Eye (tissue), 1 donor: ENCODE measurements at places on chromosomes 6 and 20.
A peak's percentile ranks its signal among the peaks of the same experiment; 100 is the strongest.

DNA sequence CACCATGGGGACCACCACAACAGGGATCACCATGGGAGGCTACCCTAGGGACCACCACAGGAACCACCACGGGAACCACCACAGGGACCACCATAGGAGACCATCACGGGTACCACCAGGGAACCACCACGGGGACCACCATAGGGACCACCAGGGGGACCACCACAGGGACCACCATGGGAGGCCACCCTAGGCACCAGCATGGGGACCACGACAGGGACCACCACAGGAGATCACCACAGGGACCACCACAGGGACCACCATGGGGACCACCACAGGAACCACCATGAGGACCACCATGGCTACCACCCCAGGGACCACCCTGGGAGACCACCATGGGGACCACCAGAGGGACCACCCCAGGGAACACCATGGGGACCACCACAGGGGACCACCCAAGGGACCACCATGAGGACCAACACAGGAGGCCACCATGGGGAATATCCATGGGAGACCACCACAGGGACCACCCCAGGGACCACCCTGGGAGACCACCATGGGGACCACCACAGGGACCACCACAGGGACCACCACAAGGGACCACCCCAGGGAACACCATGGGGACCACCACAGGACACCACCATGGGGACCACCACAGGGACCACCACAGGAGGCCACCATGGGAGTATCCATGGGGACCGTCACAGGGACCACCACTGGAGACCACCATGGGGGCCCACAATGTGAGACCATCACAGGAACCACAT lies 67.6 kb upstream of the MPC1 start:
- DNase-seq, result no peak

DNA sequence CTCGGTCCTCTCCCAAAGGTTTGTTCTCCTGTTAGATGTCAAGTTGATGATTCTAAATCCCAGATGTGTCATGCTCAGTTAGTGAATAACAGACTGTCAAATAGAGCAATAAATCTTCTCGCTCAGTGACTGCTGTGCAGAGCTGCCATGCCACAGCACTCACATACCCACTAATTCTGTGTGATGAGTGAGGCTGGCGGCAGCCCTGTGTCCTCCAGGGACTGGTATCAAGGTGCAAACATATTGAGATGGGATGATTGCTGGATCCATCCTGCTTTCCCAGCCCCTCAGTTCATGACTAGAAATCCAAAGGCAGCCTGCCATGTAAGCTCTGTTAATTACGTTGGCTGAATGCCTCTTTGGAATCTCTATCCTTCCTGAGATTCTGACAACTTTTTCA lies 103.9 kb downstream of the OLIG3 start:
- peak; percentile 71 for DNase-seq

- no peak for DNase-seq
These were observed 307.2 kb downstream of the FRK start for GRCh38 chr6:115753446-115753845.

DNA sequence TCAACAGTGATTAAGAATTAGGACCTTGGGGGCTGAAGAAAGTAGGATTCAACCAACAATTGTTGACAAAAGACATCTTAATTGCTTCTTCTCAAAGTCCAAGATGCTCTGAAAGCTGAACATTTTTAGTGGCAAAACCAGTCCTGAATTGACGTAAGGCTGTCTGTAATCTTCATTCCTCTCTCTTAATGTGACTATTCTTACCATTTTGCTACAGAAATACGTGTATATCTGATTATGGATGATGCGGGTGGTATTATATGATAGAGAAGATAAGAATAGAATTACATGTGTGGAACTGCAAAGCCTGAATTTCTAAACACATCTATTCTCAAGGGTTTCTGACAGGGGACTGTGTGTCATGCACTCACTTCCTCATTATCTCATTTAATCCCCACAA lies 130.3 kb upstream of the SASH1 start:
- no peak for DNase-seq

DNA sequence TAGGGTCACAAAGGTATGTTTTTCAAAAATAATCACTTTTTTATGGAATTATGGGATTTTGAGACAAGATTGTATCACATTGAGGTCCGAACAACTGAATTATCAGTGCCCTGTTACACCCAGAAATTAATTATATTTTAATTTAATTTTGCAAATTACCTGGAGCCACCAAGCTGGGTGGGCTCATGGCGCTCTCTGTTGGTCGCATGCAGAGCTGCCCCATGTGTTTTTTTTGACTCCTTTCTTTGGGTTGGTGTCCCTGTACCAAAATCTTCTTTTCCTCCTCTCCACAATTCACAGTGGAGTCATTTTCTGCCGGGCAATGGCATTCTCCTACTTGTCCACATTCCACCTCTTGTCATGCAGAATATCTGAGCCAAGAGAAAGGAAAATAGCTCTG lies 38.9 kb upstream of the FRMD1 start:
- no peak for DNase-seq

GRCh38 chr6:146153040-146153758 lies 124.3 kb downstream of the GRM1 start:
- no peak for DNase-seq

GRCh38 chr20:25654487-25654886 lies 30.7 kb upstream of the NANP start:
- DNase-seq, result no peak

DNA sequence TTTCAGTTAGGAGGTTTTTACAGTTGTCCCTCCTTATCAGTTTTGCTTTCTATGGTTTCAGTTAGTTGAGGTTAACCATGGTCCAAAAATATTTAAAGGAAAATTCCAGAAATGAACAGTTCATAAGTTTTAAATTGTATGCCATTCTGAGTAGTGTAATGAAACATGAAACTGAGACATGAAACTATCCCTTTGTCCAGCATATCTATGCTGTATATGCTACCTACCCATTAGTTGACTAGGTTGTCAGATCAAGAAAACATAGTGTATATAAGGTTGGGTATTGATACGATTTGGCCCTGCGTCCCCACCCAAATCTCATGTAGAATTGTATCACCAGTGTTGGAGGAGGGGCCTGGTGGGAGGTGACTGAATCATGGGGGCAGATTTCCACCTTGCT lies 39.1 kb downstream of the VGLL2 start:
- DNase-seq, result no peak

GRCh38 chr6:165745492-165745891 lies 82.5 kb upstream of the PDE10A start:
- no peak for DNase-seq

- DNase-seq, result no peak
These were observed 78.4 kb downstream of the GFRAL start for GRCh38 chr6:55405474-55406235.

DNA sequence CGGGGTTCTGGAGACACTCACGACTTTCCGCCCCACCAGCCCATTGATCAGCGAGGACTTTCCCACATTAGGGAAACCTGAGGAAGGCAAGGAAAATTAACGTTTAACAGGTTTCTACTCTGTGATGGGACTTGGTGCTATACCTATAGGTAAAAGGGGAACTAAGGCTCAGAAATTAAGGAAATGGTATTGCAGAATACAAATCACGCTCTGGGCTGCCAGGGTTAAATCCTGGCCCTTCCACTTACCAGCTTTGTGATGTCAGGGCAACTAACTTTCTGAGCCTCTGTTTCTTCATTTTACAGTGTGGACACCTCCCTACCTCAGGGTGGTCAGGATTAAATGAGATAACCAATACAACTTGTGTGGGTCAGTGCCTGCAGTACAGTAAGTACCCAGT lies 8.8 kb downstream of the GNL1 start:
- DNase-seq, result no peak

DNA sequence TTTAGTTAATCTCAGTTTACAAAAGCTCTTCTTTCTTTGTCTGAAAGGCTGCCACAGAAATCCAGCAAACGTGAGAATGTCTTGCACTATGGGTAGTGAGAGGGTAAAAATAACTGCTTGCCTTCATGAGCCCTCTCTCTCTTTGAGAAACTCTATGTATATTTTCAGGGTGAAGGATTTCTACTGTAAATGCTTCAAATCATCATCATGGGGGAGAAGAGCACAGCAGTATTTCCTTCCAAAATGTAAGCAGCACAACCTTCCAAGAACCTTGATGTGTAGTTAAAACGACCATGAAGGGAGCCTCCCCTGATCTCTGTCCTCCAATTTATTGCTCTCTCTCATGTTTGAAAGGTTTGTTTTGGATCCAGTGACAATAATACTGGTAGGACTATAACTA lies 141.3 kb upstream of the CENPW start:
- no peak for DNase-seq

- DNase-seq, result no peak
These were observed 43.3 kb upstream of the MYB start for GRCh38 chr6:135137826-135138225.

DNA sequence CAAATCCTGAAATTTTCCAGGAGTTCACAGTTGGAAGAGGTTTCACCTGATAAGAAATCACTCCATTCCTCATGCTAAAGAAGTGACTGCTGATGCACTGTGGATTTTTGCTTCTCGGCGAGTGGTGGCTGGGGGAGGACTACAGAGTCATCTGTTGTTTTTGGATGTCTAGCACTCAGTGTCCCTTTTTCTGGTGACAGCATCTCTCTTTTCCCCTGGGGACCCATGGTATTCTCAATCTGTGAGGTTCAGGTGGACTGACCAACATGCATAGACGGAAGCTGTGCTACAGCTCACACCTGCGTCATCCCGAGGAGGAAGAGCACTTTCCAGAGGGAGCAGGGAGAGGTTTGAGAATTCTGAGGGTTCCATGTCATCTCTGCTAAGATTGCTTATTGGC lies 42.7 kb upstream of the ZNF831 start:
- DNase-seq, result no peak

GRCh38 chr20:38805502-38805957 lies at the start of gene PPP1R16B:
PPP1R16B (plus strand) TSS chr20:38805697; CDS start chr20:38835926, 30,229 bp downstream.
- DNase-seq, result peak; percentile 83

DNA sequence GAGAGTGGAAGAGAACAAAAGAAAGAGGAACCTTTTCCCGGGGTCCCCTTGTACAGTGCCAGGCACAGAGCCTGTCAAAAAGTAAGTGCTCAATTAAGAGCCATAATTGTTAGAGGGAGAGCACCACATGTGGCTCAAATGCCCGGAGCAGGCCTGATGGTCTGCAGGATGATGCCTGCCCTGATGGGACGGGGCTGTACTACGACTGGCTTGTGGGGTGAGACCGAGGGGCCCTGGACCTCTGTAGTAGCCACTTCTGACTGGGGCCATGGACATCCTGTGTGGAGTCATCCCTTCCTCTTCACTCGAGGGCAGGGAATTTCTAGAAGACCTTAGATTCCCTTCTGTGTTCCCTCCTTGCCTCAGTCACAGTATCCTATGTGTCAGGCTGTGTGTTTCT lies 47.9 kb downstream of the KCNK5 start:
- no peak for DNase-seq

DNA sequence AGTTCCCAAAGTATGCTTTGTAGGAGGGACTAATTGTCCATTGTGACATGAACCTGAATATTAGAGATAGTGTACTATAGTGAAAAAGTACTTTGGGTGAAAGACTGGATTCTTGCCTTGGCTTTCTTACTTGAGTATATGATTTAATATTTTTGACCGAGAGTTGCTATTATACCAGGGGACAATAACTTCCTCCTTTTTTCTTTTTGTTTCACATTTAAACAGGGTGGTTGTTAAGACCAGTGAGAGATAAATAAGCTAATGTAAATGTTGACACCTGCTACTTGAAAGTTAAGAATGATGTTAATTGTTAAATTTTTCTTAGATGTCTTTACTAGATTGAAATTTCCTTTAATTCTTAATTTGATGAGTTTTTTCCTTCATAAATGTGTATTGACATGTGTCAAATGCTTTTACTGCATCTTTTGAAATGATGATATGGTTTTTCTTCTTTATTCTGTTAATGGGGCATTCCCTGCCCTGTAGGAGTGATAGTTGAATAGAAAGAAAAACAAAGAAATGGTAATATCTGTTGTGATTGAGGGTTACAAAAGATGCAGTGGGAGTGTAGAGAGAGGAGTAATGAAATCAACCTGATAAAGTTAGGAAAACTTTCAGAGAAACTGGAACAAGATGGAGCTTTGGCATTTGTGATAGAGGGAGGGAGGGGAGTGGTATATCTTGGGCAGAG lies 48.4 kb downstream of the ZFAND3 start:
- no peak for DNase-seq

DNA sequence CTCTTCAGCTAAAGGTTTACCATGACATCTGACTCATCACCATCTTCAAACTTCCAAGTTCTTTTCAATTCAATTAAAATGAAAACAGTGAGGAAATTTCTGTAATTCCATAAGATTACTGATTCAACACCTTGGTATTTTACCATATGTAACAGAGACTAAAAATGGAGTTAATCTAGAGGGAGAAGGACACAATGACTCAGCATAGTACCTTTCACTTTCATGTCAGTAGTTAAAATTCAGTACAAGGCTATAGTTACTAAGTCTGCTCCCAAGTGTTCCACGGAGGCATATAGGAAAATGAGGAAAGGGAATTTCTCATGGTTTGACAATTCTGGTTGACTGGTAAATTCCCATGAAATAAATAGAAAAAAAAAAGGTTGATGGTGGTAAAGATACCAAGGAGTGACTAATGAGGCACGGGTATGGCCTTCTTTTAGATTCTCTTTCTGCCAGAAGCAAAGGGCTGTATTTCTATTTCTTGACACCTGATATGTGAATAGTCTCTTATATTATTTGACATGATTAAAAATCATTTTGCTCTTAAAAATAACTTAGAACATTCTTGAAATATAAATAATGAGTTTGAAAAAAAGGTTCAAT lies 526.7 kb upstream of the ADGRB3 start:
- no peak for DNase-seq

DNA sequence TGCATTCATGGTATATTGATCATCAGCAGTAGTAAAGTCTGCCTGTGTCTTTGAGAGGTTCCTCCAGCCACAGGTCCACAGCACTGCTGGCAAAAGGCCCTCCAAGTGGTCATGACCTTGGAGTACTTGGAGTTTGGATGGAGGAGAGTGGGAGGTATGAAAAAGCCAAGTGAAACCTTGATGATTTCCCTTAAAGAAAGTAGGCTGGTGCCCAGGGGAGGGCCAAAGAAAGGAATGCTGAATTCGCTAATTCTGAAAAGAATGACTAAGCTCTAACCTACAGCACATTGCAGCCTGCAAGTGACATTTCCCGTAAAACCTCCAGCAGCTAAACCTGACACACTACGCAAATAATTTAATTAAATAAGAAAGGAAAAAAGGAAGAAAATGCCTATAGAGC lies 223.4 kb upstream of the TAB2 start:
- DNase-seq, result no peak
